ENCODE measurements at places on chromosomes 16 and 17.

DNA sequence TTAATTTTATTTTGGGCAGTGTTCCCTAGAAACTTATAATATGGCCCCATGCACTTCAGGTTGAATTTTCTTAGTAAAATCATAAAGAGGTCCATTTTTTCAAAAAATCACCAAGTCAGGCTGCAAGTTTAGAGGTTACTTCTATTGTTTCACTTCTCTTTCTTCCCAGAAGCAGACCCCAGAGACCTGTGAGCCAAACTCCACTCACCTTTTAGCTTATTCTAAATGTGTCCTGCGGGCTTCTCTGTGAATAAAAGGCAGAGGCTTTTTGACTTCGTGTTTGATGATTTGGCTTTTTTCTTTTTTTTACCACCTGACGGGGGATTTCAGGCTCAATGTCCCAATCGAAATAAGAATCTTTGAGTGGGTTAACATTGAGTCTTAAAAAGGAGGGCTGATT is 7.4 kb downstream of the PRKCB start:
- DNase-seq, result no peak

GRCh38 chr17:1012823-1013728 is 16.1 kb downstream of the TIMM22 start:
- DNase-seq, result no peak

GRCh38 chr16:10107081-10107480 is 75.1 kb downstream of the GRIN2A start:
- no peak for DNase-seq

GRCh38 chr17:44604116-44604761 is 47.0 kb downstream of the FZD2 start:
- DNase-seq, result no peak

GRCh38 chr16:82583422-82583821 is 43.3 kb upstream of the CDH13 start:
- no peak for DNase-seq

- no peak for DNase-seq
Observed at GRCh38 chr17:1847191-1847590, 17.4 kb downstream of the RPA1 start.

DNA sequence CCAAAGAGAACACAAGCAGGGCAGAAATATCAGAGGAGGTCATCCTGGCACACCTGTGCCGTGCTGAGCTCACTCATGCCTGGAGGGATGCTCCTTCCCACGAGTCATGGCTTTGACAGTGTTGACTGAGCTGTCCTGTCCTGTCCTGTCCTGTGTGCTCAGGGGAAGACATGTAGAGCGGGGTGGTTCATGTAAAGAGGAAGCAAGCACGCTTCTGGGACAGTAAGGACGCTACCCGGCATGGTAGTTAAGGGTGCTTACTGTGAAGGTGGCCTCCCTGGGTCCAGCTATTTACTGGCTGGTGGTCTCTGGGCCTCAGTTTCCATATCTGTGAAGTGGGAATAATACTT is 398 bp downstream of the LGALS9 start:
- no peak for DNase-seq

DNA sequence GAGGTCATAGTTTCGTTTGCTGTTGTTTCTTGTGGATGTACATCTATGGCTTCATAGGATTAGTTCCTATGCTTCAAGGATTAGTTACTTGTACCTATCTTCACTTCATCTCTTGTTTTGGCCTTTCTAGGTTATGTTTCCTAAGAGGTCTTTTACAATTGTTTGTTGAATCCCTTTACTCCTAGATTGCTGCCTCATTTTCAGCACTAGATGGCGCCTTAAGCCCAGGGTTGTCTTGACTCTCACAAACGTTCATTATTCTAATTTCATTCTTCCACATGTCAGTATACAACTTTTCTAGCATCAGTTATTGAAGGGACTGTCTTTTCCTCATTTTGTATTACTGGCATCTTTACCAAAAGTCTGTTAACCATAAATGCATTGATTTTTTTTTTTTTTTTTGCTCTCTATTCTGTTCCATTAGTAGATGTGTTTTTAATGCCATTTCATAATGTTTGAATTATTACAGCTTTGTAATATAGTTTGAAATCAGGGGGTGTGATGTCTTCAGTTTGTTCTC is 45.0 kb upstream of the NACA2 start:
- DNase-seq, result peak; percentile 3

- no peak for DNase-seq
Observed at GRCh38 chr16:79677799-79678530, 77.4 kb upstream of the MAF start.

- no peak for DNase-seq
Observed at GRCh38 chr16:65739518-65739917, 617.7 kb upstream of the CDH11 start.

DNA sequence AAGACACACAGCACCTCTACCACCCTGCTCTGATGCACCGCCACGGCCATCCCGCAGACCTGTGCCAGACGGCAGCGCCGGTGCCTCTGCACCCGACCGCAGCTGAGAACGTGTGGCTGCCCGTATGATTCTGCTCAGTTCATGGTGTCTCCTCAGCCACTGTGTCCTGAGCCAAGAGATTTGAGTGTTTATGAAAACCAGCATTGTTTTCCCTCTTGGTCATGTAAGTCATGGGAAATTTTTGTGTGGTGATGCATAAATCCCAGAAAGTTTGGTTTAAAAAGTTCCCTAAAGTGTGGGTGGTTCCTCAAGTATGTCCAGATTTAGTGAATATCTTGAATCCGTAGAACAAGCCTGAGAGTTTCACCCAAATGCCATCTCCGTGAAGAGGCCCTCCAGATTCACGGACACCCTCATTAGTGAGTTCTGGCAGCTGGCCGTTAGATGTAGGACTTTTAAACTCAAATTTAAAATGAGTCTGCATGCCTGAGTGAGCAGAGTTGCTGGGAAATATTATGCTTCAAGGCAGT is 57.6 kb downstream of the CDRT4 start:
- DNase-seq, result no peak

DNA sequence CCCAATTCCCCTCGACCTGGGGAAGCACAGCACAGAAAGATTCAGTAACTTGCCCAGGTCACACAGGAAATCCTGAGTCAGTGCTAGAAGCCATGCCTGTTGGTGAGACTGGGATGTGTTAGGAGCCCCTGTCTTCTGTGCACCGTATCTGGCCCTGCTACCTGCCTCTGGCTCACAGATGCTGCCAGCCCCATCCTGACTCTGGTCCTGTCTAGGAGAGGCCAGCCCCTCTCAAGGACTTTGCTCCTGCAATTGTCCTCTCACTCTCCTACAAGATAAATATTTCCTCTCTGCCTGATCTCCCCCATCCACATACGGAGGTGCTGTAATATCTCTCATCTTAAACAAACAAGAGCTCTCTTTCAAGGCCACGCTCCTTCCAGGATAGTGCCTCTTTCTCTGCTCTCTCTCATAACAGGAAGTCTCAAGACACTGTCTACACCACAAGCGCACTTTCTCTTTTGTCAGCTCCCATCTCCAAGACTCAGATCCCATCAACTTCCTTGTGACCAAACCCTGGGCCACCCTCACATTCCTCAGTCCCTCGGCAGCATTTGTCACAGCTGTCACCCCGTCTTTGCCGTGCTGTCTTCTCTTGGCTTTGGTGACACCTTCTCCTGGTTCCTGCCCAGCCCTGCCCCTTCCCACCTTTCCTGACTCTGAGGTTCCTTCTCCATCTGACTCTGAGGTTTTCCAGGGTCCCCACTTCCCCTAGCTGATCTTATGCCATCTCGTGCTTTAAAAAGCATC is 1.9 kb downstream of the SLC13A2 start:
- DNase-seq, result no peak

DNA sequence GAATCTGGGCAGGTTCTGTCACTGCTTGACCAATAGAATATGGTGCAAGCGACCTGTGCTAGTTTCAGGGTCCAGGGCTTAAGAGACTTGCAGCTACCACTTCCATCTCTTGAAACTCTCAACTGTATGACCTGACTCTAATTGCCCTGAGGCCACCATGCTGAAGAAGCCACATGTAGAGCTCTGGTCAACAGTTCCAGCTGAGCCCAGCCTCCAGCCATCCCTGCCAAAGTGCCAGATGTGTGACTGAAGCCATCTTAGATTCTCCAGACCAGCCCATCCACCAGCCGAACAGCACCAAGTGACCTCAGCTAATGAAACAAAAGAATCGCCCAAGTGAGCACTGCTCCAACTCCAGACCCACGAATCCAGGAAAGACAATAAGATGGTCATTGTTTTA is 3.4 kb upstream of the MT2A start:
- DNase-seq, result no peak

GRCh38 chr16:68935008-68935407 is 91.7 kb downstream of the TANGO6 start:
- DNase-seq, result no peak

GRCh38 chr17:66076546-66077190 is 115.3 kb downstream of the CEP112 start:
- no peak for DNase-seq

GRCh38 chr17:37608351-37609169 is 658 bp downstream of the SYNRG start:
- no peak for DNase-seq

DNA sequence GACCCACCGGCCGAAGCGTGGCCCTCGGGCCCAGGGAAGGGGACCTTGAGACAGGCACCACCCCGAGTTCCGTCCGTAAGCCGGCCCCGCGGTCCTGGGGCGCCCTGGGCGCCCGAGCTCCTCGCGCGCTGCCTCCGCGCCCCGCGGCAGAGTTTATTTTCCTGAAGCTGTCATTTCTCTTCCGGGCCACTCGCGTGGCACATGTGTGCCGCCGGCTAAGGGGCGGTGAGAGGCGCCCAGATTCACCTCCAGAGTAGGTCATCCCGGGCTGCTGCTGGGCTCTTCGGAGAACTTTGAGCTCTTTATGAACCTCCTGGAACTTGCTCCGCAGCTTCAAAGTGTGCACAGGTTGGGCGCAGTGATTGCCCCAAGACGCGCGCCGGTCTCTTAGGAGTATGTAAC is 489 bp downstream of the ZC3H18 start:
- DNase-seq, result no peak

- no peak for DNase-seq
Observed at GRCh38 chr16:80029381-80029630, 428.8 kb upstream of the MAF start.

Data from effector memory CD4-positive, alpha-beta T cell (primary cell).